ENCODE measurements at places on chromosomes 2 and 18. TPM values are rescaled to one million over a fixed set of nuclear protein-coding genes. Genes with fewer than 3 reads are reported as not detected.

The FER1L5 gene
- 2.1 TPM for total RNA-seq

The FMNL2 gene
- total RNA-seq: 8.6 TPM

DNA sequence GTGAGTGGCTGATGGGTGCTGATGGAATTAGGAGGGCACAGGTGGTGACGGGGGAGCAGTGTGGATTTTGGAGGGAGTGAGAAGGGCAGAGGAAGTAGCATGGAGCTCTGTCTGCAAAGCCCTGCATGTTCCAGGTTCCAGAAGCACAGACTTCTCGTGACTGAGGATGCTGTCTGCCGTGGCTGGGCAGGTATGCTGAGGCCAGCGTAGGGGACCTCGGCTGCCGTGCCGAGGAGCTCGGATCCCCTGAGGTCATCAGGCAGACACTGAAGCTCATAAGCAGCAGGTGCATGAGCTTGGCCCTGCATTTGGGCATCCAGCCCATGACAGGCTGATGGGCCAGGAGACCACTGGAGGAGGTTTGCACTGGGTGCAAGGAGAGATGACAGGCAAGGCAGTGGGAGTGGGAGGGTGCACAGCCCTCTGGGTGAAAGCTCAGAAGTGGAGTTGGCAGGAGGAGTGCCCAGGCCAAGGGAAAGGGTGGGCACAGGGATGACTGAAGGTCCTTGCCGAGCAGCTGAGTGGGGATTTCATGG lies 215.3 kb downstream of the SH3RF3 start:
- DNase-seq: no peak

The ERMN gene
- 0.80 TPM for total RNA-seq

GRCh38 chr2:75892490-75892889 lies 181.8 kb upstream of the GCFC2 start:
- DNase-seq: no peak

DNA sequence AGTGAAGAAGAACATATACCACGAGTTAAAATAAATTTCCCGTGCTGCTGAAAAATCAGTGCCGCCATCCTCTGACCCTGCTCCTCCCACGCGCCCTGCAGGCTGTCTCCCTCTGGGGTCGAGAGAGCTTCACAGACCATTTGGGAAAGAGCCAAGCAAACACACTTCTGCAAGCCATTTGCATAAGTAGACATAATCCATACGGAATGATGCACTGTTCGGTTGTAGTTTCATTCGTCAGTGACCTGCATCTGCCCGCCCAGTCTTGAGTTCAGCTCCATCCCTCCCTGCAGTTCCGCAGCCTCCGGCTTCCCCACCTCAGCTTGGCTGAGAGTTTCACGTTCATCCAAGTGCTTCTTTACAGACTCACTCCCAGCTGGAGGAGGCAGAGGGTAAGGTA lies 69.6 kb downstream of the TRAPPC12 start:
- no peak for DNase-seq

The AMER3 gene
- total RNA-seq: 1.2 TPM

DNA sequence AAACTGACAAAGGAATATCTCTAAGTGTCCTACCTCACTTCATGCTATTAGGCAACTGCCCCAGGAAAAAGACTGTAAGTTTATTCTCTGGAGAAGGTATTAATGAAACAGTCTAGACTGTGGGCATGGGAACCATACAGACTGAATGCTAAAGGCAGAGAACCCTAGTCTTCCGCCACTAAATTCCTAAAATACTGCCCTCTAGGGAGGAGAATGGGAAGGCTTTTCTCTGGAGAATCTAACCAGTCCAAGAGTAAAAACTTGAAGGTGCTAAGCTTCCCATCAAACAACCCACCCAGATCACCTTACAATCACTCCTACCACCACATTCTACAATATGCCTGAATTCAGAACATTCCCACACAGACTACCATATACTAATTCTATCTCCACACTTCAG lies 3.4 kb downstream of the SRBD1 start:
- peak; percentile 53 for DNase-seq

DNA sequence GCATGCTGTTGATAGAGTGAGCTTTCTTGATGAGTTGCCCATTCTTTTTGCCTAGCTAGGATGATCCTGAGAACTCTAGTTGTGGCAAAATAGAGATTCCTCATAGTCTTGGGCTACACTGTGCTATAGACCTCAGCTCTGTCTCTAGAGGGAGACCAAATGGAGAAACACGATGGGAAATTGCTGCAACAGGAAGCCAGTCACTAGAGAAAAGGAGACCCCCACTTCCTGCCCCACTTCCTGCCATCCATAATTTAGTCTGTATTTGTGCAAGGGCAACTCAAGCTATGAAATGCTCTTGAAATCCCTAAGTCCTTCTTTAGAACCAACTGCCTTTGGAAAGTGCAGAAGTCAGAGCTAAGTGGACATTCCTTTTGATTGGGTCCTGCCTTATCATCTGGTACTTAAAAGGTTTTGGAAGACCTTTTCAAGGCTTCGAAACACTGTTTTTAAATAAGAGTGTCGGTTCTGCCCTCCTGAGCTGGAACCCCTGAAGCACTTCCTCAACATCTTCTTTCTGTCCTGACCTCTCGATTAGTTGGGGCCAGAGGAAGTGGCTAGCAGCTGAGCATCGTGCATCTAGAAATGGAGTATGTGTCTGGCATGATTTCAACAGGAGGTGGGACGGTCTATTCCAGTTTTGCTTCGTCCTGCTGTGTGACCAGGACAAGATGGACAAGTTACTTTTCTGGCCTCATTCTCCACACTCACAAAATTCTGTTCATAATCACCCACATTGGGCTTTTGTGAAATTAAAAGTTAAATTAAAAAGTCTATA lies 8.6 kb upstream of the KCNE4 start:
- DNase-seq: no peak

The PIEZO2 gene
- total RNA-seq: 0.32 TPM

DNA sequence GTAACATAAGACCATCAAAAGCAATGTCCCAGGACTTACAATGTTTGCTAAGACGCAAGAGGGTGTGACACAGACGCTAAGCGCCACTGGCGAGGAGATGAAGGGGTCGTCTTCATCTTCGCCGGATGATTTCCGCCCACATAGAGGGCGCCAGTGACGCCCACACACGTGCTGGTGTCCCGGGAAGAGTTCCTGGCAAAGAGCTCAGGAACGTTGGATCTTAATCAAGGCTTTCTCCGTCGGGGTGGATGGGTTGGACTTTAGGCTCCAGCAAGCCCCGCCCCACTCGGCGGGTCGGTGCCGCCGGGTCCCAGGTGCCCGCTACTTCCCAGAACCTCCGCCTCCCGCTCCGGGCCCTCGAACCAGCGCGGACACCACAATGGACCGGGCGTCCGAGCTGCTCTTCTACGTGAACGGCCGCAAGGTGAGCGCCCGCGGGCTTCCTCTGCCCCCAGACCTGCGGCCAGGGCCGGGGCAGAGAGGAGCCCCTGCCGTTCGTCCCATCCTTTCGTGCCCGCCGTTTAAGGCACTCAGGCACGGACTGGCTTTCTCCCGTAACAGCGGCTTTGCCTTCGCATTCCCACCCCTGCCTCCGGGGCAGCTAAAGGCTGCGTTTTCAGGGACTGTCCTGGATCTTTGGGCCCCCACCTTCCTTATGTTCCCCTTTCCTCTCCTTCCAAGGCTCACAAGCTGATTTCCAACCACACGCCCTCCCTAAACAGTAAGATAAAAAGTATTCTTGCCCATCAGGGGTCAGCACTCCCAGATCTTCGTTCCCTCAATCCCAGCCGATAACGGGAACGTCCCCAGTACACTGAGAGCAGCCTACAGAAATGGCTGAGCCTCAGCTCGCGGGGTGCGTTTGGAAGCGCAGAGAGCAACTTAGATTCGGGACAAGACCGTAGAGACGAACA lies at the start of gene AOX1:
TSS of gene AOX1 (plus strand) at position 285 of the 914 bp plus-strand sequence. CDS start at position 380, 95 bp downstream.
- peak; percentile 60 for DNase-seq

- DNase-seq: no peak
Measured at GRCh38 chr2:213237787-213238186, 46.5 kb upstream of the SPAG16 start.

DNA sequence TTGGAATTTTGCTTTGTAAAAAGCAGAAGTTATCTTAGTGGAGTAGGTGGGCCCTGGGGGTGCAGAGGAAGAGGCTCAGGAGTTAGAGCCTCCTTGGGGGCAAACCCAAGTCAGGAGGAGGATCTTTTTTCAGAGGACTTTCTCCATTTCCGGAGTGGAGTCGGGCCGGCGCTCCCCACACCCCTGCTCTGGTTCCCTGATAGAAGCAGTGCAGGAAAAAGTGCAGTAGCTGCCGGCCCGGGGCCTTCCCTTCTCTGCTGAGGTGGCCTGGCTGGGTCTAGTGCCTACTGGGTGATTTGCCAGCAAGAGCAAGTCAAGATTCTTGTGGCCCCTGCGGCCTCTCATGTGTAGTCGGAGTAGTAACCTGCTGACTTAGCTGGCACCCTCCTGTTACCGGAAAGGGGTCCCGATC lies 124.2 kb upstream of the HS6ST1 start:
- DNase-seq: peak; percentile 23

DNA sequence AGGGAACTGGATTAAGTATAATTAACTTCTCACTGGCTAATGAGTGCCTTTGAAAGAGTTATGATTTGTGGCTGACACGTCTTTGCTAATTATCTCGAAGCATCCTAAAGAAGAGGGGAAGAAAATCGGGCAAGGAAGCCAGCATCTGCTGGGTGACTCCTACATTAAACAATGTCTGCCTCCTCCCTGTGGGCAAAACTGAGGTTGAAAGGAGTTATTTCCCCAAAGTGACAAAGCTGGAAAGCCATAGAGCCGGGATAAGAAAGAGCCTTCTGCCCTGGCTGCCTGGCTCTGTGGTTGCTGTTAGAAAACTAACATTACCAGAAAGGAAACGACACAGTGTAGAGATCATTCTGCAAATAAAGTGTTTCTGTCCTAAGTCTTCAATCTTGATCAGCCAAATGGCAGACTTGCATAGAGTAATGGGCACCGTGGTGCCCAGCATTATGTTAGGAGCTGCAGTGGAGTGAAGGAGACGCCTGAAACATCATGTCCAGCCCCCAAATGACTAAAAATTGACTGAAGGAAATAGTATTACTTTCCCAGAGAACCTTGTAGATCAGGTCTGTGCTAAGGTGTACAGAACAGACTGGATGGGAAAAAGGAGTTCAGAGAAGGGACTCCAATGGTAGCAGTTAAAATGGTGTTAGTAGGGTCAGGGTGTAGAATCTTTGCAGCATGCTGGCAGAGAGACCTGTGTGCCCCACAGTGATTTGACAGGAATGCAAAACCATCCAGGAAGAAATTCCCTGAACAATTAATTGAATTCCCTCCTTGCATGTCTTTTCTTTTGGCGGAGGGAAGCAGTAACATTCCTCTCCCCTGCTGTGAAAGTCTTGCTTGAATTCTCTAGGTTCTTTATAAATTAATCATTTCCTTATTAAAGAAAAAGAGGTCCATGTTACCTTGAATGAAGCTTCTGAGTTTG lies 44.4 kb downstream of the ALPK2 start:
- peak; percentile 24 for DNase-seq

GRCh38 chr2:176991411-176991810 lies 221.2 kb upstream of the HNRNPA3 start:
- DNase-seq: no peak

GRCh38 chr18:11488175-11488574 lies 121.2 kb upstream of the SLC35G4 start:
- peak; percentile 58 for DNase-seq

The UBXN2A gene
- total RNA-seq: 19.1 TPM

The BCL11A gene
- 15.7 TPM for total RNA-seq

The REG1B gene
- not detected for total RNA-seq

The CD8B2 gene
- not detected for total RNA-seq

The GALNT13 gene
- total RNA-seq: 1.4 TPM
